H9 (cell line): ENCODE measurements at places on chromosomes 12 and 14. TPM values are rescaled to one million over a fixed set of nuclear protein-coding genes. Genes with fewer than 3 reads are reported as not detected.

The SRRM4 gene
- 1.1 and 1.4 TPM in 2 replicates for total RNA-seq

The ZFYVE21 gene
- total RNA-seq = 49.7 and 50.5 TPM in 2 replicates

The TEAD4 gene
- 127 and 133 TPM in 2 replicates for total RNA-seq

DNA sequence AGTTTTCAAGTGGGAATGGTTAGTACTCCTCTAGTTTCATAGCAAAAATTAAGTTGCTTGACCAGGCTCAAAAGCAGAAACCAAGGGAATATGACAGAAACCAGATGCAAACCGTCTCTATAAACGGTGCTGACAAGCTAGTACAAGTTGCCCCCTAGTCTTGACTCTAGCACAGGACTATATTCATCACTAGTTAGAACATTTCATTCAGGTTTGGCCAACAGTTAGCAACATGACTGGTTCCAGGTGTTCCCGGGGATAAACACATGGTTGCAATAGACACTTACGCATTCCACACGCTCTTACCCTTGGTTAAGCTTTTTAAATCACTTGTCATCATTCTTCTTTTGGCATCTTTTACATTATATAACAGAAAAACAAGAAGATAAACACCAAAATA lies 103.6 kb downstream of the SCFD1 start:
- DNase-seq = no peak

DNA sequence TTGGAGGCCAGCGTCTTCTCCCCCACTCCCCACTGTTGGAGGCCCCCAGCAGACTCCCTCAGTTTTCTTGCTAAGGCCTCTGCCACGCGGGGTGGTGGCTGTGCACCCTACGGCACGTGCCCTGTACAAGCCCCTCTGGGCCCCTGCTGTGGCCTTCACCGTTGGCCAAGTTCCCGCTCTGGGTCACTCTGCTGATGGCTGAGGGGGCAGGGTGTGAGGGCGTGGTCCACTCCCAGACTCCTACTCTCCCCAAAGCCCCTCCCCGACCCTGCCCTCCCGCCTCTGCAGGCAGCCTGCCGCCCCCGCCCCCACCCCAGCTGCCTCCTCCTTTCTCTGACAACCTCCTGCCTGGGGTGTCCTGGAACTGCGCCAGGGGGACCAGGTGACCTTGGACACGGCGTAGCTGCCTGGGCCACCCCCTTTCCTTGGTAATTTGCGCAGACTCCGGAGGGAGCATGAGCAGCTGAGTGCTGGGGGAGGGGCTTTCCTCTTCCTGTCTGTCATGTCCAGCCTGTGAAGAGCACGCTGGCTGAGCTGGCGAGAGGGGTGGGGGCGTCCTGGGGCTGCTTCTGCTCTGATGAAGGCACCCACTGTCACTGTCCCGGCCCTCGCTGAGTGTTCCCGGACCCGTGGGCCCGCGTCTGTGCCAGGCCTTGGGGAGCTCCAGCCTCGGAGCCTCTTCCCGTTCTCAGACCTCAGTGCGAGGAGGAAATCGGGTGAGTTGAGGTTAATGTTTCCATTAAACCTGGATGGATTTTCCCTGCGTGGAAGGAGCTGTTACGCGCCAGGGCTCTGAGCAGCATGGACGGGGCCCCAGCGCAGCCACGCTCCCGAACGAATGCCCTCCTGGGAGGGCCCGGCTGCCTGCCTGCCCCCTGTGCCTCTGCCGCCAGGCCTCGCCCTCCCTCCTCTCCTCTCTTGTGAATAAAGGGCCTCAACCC lies 85.0 kb downstream of the KIF26A start:
- DNase-seq = no peak

GRCh38 chr12:97924122-97924521 lies 461.5 kb downstream of the RMST start:
- no peak for DNase-seq

DNA sequence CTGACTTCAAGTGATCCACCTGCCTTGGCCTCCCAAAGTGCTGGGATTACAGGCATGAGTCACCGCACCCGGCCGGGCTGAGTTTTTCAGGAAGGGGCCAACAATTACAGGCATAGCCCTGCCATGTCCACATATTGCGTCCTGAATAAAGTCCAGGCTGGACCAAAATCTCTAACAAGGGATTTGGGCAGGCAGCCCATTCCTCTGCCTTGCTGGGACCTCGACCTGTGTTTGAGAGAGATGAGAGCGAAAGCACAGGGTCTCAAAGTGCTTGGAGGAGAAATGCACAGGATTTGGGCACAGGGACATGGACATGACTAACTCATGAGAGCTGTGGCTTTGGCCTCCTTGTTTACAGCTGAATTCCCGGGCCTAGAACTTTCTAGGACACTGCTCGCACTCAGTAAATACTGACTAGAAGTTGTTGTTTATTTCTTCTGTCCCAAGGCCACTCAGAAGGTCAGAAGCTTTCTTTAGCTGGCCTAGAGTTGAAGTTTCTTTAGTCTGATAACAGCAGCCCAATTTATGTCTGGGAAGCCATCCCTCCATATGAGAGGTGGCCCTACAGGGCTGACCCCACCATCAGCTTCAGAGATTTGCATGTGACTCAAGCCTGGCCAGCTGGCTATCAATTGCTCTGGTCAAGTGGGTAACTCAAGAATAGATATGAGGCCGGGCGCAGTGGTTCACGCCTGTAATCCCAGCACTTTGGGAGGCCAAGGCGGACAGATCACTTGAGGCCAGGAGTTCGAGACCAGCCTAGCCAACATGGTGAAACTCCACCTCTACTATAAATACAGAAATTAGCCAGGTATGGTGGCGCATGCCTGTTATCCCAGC lies 11.7 kb downstream of the CAMKK2 start:
- DNase-seq = no peak
